ENCODE measurements at places on chromosomes 16 and 17.

DNA sequence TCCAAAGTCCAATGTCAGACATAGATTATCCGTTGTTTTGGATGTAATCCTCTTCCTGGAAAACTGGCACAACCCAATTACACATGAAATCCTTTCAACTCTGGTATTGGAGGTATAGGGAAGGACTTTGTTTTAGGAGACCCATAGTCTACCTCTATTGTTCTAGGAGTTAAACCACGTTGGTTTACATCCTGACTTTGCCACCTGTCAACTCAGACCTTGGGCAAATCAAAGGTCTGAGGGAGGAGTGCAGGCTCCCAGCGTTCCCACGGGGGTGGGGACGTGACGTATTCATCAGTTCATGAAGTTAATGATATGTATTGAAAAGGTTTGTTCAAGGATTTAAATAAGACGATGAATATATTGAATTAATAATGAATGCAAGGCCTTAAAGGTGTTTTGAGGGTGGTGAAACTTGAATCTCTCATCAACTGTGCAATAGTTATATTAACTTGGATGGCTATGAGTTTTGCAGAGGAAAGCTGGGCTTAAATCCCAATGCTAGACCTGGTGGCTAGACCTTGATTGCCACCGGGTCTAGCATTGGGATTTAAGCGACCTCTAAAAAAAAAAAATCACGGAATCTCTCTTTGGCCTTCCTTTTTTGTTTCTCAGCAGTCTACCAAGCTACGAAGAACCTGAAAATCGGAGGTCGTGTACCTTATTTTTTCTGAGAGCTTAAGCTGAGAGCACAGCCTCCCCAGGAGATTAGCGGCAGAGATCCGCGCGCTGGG is 744 bp upstream of the NF1 start:
- no peak for DNase-seq

DNA sequence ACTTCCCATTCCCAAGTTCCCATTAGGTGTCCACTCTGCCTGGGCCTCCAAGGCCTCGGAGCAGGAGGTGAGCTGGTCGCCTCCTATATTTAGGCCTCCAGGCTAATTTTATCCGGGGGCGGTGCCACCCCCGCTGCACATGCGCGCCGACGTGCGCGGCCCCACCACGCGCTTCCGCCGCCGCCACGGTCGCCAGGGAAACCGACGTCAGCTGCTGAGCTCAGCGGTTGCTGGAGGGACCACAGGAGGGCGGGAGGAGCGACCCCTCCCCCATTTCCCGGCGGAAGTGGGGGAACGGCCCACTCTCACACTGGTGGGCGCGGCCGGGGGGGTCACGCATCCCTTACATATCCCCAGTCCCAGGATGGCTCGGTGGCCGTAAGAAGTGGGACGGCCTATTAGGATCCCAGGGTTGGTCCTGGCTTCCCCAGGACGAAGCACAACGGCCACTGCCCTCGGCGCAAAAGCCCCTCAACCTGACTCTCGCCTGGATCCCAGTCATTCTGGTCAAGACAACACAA is 1.0 kb downstream of the PER1 start:
- DNase-seq, result peak; percentile 91

GRCh38 chr16:24141466-24141865 is 114.7 kb upstream of the CACNG3 start:
- no peak for DNase-seq

DNA sequence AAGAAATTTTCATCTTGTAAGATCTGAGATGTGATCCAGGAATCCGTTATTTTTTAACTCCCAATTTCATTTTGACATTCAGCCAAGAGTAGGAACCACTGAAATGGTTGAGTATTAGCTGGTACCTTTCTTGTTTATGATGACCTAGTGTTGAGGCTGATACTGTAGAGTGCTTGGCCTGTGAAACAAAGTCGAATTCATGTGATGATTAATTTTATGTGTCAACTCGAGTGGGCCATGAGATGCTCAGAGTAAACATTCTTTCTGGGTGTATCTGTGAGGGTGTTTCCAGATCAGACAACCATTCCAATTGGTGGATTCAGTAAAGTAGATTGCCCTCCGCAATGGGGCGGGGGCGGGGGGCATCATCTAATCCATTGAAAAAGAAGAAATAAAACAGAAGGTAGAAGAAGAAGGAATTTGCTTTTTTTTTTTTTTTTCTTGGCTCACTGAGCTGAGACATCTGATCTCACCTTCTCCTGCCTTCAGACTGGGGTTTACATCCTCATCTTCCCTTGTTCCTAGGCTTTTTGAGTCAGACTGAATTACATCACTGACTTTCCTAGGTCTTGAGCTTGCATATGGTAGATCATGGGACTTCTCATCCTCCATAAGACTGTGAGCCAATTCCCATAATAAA is 264.6 kb upstream of the KCNJ16 start:
- no peak for DNase-seq

GRCh38 chr17:64778240-64779097 is 116.4 kb upstream of the SMURF2 start:
- DNase-seq, result peak; percentile 41

GRCh38 chr17:81696218-81696941 is 6.8 kb upstream of the MRPL12 start:
- no peak for DNase-seq

GRCh38 chr16:4847774-4848587 is 700 bp downstream of the UBN1 start:
- peak; percentile 60 for DNase-seq

DNA sequence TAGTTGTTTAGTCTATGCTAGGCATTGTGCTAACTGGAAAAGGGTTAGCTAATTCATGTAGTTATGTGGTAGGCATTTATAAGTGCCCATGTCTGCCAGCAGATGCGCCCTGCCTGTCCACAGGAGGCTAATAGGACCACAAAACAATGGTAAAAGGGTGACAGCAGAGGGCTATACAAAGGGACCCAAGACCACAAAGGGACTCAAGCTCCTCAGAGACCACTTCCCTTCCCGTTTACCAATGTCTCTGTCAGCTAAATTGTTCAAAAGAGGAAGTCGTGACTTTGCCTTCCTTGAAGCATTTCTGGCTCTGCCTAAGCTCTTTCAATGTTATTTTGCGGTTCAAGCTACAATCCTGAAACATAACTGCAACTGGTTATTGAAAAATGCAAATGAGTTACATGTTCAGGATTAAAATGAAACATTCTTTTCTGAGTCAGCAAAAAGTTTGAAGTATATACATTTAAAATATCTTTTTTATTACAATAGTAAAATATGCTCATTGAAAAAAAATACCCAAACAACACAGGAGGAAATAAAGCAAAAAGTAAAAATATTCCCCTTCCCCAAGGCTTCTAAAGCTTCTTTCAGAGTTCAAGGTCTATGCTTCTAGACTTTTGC is 149.2 kb downstream of the MAF start:
- DNase-seq, result no peak

GRCh38 chr17:28530926-28531325 is 21.5 kb downstream of the UNC119 start:
- DNase-seq, result no peak

DNA sequence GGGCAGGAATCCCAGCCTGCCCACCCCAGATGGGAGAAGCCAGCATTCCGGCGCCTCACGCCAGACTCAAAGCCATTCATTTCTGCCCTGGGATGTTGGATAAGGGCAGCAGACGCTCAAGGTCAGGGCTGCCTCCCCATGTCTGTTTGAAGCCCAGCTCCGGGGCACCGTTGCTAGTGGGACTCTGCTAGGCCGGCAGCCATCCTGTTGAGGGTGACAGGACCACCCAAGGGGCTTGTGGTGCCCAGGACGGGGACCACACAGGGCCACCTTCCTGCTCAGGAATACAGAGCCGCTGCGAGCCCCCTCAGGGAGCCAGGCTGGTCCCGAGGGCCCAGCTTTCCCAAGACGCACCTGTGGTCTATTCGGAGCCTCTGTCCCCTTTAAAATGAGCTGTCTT is 101.7 kb upstream of the CREBBP start:
- DNase-seq, result no peak

DNA sequence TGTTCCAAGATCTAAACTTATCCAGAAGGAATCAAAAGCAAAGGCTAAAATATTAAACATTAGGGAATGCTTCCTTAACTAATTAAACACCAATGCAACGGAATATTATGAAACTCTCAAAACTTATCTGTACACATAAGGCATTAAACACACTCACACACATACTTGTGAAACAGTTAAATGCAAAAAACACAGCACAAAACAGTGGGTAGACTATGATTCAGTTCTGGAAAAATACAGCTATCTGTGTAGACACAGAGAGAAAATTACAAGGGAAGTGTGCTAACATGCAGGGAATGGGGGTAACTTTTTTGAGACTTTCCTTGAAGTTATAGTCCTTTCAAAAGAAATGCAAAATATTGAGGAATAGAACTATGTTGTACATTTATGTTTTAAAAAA is 36.7 kb upstream of the CCL1 start:
- DNase-seq, result no peak

DNA sequence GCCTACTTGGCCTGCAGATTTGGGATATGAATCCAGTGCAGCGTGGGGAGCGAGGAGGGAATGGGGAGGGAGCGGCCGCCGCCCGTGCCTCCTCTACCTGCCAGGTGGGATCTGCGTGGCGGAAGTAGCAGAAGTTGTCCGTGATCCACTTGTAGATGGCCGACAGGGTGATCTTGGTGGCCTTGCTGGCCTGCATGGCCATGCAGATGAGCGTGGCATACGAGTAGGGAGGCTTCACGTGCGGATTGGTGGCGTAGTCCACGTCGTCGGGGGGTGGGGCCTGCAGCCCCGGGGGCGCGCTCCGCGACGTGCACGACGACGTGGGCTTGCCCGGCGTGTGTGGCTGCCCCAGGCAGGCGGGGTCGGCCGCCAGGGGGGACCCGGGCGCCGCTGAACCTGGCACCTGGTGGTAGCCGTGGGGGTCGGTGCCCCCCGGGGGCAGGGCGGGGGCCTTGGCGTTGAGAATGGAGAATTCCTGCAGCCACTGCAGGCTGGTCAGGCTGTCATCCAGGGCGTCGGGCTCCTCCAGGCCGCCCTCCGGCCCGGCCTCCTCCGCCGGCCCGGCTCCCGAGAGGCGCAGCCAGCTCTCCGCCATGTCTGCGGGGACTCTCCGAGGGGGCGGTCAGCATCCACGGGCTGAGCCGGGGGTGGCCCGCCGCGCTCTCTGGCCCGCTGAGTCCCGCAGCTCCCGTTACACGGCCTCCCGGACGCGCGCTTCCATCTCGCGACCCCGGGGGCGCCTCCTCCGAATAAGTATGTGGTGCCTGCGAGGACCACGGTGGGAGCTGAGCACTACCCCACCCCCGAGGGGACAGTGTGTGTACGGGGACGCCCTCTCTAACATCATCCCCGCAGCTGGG is 1.0 kb downstream of the FOXJ1 start:
- peak; percentile 76 for DNase-seq

DNA sequence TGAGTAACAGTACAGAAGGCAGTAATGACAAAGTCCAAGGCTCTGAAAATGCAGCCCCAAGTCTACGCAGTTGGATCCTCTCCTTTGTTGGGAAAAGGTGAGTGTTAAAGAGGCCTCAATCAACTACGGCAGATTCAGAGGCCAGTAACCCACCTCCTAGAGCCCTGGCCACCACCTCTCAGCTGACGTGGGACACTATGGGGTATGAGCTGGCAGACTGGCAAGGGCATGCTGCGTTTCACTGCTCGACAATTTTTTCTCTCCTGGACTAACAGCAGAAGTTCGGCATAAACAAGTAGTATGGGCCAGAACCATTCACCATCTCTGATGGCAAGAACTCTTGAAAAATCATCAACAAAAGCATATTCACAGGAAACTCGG is 17.2 kb downstream of the NCBP3 start:
- DNase-seq, result no peak

GRCh38 chr17:77429369-77429968 is 288.7 kb downstream of the SEC14L1 start:
- no peak for DNase-seq

DNA sequence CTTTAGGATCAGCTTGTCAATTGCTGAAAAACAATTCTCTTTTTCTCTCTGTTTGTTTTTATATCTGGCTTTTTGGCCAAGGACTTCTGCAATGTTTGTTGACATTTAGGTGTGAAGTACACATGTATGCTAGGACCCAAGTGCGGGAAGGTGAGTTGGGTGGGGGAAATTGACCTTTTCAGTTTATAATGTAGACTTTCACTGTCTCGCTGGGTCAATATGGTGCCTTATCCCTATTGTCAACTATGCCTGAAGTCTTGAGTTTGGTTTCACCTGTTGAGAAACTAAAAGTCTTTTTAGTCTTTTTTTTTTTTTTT is 9.5 kb downstream of the WWP2 start:
- no peak for DNase-seq

GRCh38 chr17:18964550-18964949 is 12.6 kb downstream of the SLC5A10 start:
- no peak for DNase-seq

- DNase-seq, result no peak
Measured at GRCh38 chr17:45828582-45829133, 16.0 kb upstream of the SPPL2C start.

GRCh38 chr16:51924744-51925143 is 622.2 kb downstream of the TOX3 start:
- no peak for DNase-seq

DNA sequence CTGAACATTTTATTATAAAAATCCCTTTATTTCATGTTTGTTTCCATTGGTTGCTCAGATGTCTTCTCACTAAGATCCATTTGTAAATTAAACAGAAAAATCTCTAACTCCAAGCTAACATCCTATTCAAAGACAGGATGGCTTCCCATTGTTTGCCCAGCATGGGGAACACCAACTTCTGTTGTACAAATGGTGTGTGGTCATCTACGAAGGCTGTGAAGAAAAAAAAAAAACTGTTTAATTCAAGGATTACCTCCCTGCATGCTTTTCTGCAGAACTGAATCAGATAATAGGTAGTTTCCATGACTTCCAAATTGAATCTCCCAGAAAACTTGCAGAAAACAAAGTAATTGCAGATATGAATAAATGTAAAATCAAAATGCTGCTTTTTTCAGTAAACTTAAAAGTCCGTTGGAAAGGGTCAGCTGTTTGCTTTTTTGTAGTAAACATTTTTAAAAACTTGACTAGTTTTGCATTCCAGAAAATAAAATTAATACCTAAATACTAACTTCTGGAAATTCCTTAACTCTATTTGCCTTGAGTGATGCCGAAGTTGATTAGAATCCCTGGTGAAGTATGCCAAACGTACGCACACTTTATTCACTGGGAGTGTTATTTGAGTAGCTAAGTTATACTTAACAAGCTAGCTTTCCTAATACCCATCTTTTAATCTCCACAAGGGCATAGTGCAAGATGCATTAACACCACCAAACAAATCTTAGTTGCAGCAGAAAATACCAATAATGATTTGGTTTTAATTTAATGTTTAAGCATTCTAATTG is 7.7 kb downstream of the SALL1 start:
- DNase-seq, result no peak

- DNase-seq, result no peak
Measured at GRCh38 chr16:86685076-86685475, 106.7 kb downstream of the FOXL1 start.

- peak; percentile 62 for DNase-seq
Measured at GRCh38 chr17:62627904-62628633, 599 bp downstream of the MRC2 start.

GRCh38 chr17:57442914-57443571 is 186.7 kb downstream of the MSI2 start:
- DNase-seq, result peak; percentile 79

- DNase-seq, result no peak
Measured at GRCh38 chr17:11493936-11494335, 104.3 kb upstream of the DNAH9 start.

GRCh38 chr17:3531266-3532101 is 26.1 kb downstream of the TRPV3 start:
- DNase-seq, result no peak

Data from activated CD8-positive, alpha-beta T cell treated with anti-CD3 and anti-CD28 coated beads for 36 hours (primary cell).